ENCODE measurements at places on chromosomes 4 and X.
A peak's percentile ranks its signal among the peaks of the same experiment; 100 is the strongest.

DNA sequence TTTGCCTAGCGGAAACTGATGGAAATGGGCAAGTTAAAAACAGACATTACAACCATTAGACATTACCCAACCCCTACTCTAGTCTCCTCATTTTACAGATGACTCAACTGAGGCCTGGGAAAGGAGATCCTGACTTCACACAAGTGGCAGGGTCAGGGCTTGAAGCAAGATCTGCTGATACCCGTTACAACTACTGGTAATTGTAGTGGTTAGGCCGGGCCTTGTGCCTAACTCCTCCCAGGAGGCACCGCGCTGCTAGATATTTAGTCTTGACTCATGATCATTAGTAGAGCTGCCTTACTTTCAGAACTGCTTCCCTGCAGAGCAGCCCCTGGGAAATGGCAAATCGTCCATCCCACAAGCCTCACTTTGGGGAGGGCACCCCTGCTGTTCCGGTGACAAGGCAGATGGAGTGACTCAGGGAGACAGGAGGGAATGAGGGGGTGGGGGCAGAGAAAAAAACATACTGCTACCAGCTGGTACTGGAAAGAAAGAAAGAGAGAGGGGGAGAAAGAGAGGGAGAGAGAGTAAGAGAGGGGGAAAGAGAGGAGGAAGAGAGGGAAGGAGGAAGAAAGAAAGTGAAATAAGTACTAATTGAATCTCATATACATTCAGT lies 12.2 kb downstream of the ARHGEF6 start:
- peak; percentile 53 for DNase-seq

- no peak for DNase-seq
These were observed 72.7 kb upstream of the MAD2L1 start for GRCh38 chr4:120139392-120139791.

DNA sequence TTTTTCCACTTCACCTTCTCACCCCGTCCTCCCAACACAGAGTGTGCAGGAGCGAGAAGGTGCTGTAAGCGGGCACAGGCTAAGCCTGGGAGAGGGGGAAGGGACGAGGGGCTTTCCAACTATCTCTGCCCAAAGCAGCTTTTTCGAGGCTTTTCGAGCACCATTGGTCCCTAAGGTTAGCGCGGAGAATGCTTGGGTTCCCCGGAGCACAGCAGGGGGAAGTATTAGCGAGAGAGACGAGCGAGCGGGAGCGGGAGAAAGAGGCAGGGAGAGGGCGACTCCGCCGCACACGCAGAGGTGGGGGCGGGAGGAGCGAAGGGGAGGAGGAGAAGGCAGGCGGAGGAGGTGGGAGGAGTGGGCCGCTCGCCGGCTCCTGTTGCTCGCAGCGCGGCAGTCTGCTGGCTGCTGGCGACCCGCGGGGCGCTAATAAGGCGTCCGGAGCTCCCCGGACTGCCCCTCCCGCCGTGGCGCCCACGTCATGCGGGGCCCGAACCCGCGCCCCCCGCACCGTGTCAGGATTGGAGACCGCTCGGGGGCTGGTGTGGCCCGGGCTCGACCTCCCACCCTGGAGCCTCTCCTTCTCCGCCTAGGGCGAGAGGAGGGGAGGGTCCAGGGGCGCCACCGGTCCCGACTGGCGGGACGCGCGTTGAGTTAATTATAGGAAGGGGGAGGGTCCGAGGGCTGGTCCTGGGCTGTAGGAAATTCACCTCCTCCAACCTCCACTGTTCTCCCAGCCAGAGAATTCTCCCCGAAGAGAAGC lies at the start of gene ADAMTS3:
ADAMTS3 (minus strand) TSS at position 263 of the 760 bp plus-strand sequence. CDS start 459 bp downstream, outside the sequence.
- peak; percentile 87 for DNase-seq

DNA sequence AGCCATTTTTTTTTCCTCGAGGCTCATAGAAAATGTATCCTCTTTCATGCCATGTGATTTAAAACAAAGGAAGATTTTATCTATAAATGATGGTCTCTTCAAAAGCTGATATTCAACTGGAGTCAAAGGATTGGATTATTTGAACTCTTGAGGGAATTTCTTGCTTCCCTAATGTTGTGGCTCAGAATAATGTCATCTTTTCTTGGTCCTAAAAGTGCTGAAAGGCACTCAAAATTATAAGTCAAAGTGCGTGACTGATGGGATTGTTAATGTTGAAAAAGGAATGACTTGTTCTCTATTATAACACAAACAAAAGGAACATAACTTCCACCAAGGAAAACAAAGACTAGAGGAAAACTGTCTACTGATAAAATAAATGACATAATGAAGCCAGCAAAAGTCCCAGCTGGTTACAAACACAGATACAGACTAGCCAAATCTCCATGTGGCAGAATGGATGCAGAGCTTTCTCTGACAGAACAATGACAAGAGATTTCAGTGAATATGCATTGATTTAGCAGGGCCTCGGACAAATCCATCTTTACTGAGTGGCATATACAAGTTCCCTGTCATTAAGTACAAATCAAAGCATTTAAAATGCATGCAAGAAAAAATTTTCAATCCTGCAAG lies 552.6 kb downstream of the GBA3 start:
- no peak for DNase-seq

- no peak for DNase-seq
These were observed 1.2 kb downstream of the DCAF12L2 start for GRCh38 chrX:126164689-126165400.

- DNase-seq = no peak
These were observed 274.4 kb upstream of the RASGEF1B start for GRCh38 chr4:81746071-81746470.

- DNase-seq = no peak
These were observed 282.7 kb downstream of the DKK2 start for GRCh38 chr4:106753426-106753825.

DNA sequence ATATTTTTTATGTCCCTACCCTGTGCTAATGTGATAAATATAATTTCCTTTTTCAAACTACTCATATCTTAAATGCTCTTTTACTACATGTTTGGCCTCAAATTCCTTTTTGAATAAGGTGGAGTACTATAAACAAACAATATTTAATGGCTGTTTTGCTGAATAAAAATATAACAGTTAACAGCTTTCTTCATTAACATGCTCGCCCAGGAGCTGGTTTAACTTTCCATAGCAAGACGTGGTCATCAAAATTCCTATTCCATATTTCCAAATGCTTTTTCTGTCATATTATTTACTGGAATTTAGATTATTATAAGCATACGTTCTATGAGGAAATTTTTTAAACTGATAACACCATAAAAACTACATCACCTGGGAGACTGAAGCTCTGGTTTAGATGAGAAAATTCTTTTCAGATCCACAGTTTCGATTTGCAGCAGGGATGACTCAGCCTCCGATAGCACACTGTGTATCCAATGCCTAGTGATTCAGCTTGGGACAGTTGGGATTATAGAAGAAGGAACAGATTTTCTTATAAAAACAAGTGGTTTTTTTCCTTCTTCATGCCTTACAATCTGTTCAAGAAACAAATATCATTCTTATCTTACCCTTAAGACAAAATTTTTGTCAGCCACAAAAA lies 129.1 kb downstream of the FBXO8 start:
- DNase-seq = peak; percentile 6

- DNase-seq = no peak
These were observed 167.3 kb downstream of the PJA1 start for GRCh38 chrX:68997911-68998310.

GRCh38 chrX:80766916-80767315 lies 42.8 kb downstream of the BRWD3 start:
- no peak for DNase-seq

DNA sequence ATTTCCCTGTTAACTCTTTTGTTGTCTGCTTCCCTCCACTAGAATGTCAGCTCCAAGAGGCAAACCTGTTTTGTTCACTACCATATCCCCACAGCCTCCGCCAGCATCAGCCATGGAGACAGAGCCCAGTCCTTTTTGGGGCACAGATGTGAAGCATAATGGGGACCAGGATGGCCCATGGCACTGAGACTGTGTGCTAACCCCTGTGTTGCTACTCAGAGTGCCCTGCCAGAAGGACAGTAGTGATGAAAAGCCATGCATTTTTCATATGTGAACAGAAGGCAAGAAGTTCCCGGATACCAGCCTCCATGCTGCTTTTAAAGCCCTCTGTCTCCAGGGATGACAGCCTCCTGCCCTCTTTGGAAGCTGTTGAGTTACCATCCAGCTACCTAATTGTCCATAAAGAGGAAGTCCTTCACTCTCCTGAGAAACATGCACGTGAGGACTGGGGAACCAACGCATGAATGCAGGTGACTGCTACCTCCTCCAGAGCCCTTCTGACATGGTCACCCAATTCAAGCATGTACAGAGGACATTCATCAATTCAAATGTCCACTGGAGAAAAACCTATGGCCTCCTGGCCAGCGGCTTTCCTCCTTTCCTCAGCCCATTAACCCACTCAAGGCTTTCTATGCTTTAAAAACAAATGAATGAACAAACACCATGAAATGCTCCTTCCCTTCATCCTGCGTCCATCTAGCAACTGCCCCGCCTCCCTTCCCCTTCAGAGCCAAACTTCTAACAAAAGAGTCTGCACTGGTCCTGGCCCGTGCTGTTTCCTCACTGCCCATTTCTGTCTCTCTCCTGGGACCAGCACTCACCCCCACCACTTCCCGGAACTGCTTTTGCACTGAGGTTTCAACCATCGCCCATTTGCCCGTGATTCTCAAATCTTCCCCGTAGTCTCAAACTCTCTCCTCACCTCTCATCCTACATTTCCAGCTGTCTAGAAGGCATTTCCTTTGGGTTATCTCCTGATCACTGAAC lies 18.0 kb downstream of the PNMA6F start:
- DNase-seq = no peak

DNA sequence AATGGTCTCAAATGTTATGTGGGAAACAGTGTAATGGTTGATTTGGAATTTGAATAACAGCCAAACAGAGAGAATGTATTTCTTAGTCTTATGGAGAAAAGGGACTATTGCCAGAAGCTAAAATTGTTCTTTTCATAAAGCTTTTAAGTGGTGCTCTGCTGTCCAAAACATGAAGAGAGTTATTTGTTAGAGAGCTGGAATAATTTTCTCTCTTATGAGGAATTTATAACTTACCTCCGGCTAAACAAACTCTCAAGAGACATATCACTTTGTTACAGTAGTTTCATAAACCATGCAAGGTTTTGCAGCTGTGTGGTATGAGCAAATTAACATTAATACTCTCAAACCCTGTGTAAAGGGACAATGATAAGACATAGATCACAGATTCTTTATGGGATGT lies 28.6 kb downstream of the SULT1B1 start:
- DNase-seq = no peak

DNA sequence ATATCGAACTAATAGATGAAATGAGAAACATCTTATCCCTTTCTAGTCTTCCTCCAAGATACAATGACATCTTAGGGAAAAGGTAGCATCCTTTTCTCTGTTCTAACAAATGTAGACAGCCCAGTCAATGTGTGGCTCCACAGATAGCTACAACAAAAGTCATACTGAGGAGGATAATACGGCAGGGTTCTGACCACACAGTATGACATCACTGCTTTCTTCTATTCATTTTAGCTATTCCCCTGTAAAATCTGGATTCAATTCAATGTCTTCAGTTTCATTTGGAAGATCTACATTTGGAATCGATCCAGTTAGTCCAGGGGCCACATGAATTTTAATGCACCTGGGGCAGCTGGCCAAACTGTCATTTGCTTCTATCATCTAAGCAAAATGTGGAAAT lies 51.4 kb downstream of the ENOX2 start:
- DNase-seq = no peak

DNA sequence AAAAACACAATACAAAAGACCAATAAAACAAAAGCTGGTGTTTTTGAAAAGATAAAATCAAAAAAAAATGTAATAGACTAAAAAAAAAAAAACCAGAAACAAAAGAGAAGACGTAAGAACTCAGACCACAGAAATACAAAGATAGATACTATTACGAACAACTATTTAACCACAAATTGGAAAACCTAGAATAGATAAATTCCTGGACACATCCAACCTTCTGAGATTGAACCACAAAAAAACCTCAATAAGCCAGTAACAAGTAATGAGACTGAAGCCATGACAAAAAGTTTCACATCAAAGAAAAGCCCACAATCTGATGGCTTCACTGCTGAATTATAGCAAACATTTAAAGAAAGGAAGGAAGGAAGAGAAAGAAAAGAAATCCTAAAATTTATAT lies 16.2 kb downstream of the RCHY1 start:
- DNase-seq = no peak

GRCh38 chrX:33784548-33784947 lies 347.6 kb downstream of the FAM47A start:
- DNase-seq = no peak

DNA sequence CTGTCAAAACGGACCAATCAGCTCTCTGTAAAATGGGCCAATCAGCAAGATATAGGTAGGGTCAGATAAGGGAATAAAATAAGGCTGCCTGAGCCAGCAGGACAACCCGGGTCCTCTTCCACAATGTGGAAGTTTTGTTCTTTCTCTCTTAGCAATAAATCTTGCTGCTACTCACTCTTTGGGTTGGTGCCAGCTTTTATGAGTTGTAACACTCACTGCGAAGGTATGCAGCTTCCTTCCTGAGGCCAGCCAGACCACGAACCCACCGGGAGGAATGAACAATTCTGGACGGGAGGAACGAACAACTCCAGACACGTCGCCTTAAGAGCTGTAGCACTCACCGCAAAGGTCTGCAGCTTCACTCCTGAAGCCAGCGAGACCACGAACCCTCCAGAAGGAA lies 287.8 kb downstream of the RAPGEF2 start:
- peak; percentile 38 for DNase-seq

DNA sequence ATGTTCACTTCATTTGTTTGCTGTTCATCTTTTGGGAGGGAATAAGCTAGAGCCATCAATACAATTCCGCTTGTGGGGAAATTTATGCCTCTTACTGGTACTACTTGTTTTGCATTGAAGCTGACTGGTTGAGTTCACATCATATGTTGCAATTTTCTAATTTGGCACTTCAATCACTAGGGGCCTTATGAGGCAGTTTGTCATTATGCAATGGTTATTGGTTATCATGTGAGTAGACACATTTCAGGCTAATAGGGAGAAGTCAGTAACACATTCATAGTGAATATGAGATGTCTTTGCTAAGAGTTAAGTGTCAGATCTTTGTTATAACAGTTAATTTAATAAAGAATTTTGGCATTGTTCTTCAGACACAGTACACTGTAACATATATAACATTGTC lies 5.0 kb downstream of the RPL36A start:
- DNase-seq = no peak

DNA sequence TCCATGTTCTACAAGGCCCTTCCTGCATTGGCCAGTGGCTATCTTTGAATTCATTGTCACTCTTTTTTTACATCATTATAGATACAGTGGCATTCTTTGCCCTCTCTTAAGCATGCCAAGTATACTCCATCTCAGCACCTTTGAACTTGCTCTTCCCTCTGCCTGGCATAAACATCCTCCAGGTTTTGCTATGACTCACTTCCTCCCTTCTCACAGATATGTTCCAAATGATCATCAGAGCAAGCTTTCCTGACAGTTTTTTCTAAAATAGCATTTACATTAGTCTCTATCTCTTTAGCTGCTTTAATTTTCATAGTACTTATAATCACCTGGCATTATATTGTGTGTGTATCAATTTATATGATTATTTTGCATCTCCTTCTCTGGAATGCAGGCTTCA lies 553.3 kb upstream of the MAGEB2 start:
- DNase-seq = no peak

GRCh38 chr4:10442976-10443375 lies 14.2 kb downstream of the ZNF518B start:
- no peak for DNase-seq
